ENCODE measurements at places on chromosomes 7 and 10. TPM values are rescaled to one million over a fixed set of nuclear protein-coding genes. Genes with fewer than 3 reads are reported as not detected.

GRCh38 chr7:158606129-158606528, 18.5 kb upstream of the PTPRN2 start:
- DNase-seq, result no peak

DNA sequence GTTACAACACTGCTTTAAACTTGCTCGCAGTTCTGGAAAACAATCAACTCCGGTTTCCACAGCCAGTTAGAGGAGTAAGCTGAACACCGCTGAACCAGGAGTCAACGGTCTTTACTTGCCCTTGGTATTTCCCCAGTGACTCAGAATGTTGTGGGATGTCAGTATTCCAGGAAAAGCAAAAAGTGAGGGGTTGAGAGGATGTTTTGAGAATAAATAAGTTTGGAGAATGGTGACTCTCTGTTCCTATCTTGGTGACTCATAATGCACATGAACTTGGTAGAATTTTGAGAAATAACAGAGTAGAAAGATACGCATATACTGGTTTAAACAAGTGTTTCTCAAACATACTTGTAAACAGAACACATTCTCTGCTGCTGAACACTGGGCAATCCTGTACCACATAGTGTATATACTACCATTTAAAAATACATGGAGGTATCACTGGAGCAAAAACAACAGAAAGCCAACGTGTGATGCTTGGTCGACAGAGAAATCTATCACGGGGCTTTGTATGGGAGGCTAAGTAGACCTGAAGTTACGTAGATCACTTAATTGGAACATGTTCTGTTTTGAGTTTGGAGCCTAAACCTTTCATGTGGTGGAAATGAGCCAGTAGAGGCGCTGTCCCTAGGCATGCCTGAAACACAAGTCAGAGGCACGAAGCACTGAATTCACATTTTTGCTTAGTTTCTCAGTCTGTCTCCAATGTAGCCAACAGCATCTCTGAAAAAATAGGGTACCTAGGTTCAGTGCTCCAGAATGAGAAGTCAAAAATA, 534.3 kb downstream of the PARD3 start:
- no peak for DNase-seq

GRCh38 chr7:105015390-105015965, 1.5 kb downstream of the KMT2E start:
- no peak for DNase-seq

The PIK3AP1 gene
- 8.7 TPM for total RNA-seq

The GPR26 gene
- 1.8 TPM for total RNA-seq

The WEE2 gene
- total RNA-seq, result 0.30 TPM

The CFAP46 gene
- 5.3 TPM for total RNA-seq
